ENCODE measurements at places on chromosomes 16 and 17.

DNA sequence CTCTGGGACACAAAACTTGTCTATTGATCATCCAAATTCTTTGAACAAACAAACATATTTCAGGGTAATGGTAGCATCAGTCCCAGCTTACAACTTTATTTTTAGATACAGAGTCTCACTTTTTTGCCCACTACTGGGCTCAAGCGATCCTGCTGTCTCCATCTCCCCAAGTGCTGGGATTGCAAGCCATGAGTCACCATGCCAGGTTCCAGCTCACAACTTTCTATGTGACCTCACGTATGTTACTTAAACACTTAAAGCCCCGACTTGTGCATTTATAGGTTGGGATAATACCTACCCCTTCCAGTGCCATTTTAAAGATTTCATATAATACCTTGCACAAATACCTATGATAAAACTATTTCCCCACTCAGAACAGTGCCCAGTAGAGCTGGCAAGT is 42.0 kb upstream of the KSR1 start:
- DNase-seq = no peak

GRCh38 chr16:10799736-10800135 is 18.9 kb downstream of the TVP23A start:
- no peak for DNase-seq

DNA sequence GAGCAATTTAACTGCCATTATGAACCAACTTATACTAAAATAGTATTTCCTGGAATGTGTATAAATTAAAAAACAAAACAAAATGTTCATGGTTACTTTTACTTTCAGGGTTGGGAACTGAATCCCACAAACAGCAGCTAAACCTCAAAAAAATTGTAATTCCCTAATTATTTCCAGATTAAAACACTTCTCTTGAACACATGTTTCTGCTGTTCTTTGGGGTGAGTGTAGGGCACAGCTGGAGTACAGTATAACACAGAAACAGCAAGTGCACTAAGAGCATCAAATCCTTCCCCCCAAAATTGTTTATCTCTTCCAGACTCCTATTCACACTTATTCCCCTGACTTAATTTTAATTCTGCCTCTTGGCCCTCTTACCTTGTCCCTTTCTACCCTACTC is 56.4 kb downstream of the KANSL1 start:
- DNase-seq = peak; percentile 47

- DNase-seq = no peak
These were observed 127.8 kb upstream of the CDH5 start for GRCh38 chr16:66238696-66239095.

GRCh38 chr17:57861790-57862693 is 12.2 kb upstream of the MRPS23 start:
- no peak for DNase-seq

GRCh38 chr17:79797492-79798298 is 818 bp upstream of the CBX8 start:
- no peak for DNase-seq

- no peak for DNase-seq
These were observed 3.9 kb upstream of the WNT9B start for GRCh38 chr17:46847204-46848191.

GRCh38 chr17:69773081-69773480 is 301.9 kb upstream of the KCNJ16 start:
- no peak for DNase-seq

- no peak for DNase-seq
These were observed 17.9 kb downstream of the IGFBP4 start for GRCh38 chr17:40460968-40461731.

DNA sequence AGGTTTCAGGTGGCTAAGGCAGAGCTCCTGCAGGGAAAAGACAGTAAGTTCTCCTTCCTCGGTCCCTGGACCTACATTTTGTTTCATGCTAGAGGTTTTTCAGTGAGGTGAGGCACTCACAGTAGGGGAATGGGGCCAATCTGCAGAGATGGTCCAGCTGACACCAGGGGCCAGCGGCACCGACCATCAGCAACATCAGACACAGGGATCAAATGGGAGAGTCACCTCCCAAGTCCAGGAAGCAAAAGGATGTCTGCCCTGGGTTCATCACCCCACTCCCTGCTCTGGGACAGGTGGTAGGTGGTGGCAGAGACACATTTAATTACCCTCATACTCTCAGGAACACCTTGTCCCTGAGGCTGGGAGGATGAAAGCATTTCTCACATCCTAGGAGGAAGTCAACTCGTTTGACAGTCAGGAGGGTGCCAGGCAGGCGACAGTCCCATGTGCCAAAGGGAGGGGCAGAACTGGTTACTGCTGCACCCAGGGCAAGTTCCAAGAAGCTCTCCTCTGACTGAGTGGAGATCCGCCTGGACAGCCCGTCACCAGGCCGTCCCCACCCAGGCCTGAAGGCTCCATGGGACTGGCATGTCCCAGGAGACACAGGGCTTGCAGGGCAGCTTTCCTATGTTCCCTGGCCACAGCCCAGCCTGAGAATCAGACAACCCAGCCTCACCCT is 19.2 kb downstream of the ATP6V0D1 start:
- DNase-seq = no peak

DNA sequence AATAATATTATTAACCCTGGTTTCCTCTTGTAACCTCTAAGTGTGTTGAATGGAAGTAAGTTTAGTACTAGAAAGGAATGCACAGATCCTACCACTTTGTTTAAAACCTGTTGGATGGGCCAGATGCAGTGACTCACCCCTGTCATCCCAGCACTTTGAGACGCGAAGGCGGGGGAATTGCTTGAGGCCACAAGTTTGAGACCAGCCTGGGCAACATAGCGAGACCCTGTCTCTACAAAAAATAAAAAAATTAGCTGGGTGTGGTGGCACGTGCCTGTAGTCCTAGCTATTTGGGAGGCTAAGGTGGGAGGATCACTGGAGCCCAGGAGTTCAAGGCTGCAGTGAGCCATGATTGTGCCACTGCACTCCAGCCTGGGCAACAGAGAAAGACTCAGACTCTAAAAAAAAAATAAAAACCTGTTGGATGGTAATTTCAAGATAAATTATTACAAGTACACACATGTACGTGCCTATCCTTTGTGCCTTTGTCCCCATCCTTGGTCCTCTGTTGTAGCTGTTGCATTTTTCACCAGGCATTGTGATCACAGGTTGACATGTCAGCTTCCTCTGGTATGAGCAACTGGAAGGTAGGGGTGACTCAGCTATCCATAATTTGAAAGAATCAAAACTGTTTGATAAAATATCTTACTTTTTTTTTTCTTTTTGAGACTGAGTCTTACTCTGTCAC is 30.7 kb upstream of the METTL9 start:
- DNase-seq = no peak

- DNase-seq = peak; percentile 84
These were observed 189.2 kb upstream of the AXIN2 start for GRCh38 chr17:65750631-65751115.
